ENCODE measurements at places on chromosomes 13 and 19.

DNA sequence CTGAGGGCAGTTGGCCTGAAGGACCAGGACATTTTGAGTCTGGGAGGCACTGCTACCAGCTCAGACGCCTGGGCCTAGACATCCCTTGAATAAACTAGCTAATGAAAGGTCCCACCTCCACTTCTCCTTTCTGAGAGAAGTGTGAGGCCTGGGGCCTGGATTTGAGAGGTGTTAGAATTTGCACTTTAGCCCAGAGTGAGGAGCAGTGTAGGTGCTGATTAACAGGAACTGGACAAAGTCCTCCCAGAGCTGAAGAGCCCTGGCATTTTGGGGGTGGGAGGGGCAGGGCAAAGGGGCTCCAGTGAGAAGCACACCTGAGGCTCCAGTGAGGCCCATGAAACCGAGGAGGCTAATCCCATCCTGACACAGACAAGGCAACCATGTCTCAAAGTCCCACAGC lies 15.2 kb upstream of the SLC1A5 start:
- DNase-seq = no peak

DNA sequence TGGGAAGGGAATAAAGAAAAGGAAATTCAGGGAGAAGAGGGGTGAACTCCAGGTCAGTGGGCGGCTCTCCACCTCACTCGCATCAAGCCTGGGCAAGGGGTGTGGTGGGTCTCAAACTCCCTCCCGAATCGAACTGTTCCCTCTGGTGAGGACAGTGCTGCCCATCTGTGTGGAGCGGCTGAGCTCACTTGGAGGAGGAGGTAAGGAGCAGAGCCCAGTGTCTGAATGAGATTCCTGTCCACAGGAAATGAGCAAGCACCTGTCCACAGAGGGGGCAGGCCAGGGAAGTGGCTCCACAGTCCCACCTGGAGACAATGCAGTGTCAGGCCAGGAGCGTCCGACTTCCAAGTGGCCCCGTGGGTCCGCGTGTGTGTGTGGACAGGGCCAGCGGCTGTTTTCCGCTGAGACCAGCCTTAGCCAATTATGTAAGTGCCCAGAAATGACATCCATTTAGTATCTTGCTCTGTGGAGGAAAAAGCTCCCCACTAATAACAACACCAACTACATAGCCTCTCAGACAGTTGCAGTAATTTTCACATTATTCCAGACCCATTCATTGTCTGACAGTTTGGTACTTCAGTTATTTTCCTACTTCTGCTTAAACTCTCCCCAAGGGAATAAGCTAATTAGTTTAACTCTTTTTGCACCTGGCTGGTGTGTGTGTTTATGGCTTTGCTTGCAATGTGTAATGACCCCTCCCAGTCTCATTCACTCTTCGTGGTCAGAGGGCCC lies 114.6 kb downstream of the SOX1 start:
- no peak for DNase-seq

- DNase-seq = peak; percentile 41
Observed at GRCh38 chr19:48997972-48998371, 4.3 kb downstream of the RUVBL2 start.

DNA sequence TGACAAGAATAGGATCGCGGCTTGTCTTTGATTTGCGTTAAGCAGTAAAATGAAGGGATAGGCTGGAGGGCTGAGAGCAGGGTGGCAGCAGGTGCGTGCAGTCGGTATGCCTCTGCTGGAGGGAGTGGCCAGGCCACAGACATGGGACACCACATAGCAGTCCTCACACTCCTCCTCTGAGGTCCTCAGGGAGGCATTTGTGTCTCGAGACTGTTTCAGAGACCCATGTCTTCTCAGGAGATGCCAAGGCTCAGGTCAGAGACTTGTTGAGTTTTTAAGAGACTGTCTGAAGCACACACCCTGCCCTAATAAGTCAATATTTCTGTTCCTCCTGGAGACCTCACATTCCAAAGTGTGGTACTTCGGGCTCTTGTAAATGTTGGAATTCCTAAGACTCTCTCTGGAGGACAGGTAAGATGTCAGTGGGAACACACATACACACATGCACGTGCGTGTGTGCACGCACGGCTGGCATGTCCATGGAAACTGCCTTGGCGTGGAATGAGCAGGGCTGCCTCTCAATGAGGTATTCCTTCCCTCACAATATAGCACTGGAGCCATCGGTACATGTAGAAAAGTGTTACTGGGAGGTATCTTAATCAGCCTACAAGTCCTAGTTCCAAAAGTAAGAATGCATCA lies 46.4 kb downstream of the COL4A2 start:
- DNase-seq = no peak

GRCh38 chr13:46468570-46469463 lies 81.8 kb upstream of the RUBCNL start:
- DNase-seq = peak; percentile 15
